Cardiac muscle cell (in vitro differentiated cells and primary cell): ENCODE measurements at places on chromosomes 13 and 19. TPM values are rescaled to one million over a fixed set of nuclear protein-coding genes. Genes with fewer than 3 reads are reported as not detected.
A peak's percentile ranks its signal among the peaks of the same experiment; 100 is the strongest.

DNA sequence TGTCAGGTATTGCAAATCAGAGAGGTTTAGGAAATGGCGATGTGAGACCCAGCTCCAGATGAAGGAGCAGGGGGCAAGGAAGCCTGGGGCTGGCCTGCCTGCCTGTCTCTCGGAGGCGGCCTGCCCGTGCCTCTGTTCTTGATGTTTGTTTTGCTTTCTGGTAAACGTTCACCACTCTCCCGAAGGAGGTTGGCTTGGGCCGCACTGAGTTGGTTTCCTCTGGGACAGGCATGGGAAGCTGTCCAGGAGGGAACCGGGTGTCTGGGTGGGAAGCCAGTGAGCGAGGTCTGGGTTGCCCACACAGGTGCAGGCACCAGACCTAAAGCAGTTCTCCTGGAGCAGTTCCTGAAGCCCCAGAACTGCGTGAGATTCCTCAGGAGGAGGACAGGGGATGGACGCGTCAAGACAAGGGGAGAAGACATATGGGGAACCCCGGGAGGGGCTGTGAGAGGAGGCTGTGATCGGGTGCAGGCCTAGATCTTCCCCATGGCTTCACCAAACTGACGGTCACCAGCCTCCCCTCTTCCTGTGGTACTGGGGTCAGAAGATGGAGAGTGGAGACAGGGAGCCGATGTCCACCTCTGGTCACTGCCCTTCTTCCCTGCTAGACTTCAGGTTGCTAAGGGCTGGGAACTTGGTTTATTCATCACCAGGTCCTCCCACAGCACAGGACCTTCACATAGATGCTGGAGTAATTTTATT, 15.2 kb downstream of the COL4A2 start:
- no peak for DNase-seq

The PROZ gene
- total RNA-seq: not detected in 2 replicates

The ZNF132 gene
- not detected in 2 replicates for total RNA-seq

The TMEM238 gene
- 0.27 and 0.35 TPM in 2 replicates for total RNA-seq

DNA sequence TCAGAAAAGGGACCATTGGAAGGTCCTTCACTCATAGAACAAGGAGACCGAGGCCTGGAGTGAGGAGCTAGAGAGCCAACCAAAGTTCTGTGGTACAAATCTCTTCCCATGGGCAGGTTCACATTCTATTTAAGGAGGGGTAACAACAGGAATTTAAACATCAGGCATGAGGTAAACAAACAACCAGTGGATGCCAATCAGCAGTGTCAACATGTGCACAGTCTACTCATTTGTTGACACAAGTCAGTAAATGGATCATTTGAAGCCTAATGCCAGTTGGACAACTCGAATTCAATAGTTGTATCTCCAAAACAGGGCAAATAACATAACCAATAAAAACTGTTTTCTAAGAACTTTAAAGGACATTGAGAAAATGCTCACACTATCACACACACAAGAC, 6.3 kb upstream of the DOCK9 start:
- DNase-seq: no peak

GRCh38 chr13:112759827-112760226, 70.0 kb downstream of the ATP11A start:
- no peak for DNase-seq

The KLK15 gene
- not detected in 2 replicates for total RNA-seq

The SIGLEC9 gene
- total RNA-seq: not detected in 2 replicates

- DNase-seq: no peak
These were observed 77.2 kb upstream of the SLC10A2 start for GRCh38 chr13:103143432-103143831.

DNA sequence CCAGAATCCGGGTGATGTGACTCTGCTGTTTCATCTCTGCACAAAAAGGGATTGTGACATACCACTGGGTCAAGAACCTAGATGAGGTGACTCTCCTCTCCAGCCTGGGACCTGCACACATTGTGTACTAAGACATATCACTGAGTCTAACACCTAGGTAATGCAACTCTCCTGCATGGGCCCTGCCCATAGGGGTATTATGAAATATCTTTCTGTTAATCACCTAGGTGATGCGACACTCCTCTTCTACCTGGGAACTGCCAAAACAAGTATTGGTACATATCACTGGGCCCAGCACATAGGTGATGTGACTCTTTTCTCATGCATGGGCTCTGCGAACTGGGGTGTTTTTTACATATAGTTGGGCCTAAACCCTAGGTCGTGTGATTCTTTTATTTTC, 35.5 kb upstream of the ZNF254 start:
- no peak for DNase-seq

DNA sequence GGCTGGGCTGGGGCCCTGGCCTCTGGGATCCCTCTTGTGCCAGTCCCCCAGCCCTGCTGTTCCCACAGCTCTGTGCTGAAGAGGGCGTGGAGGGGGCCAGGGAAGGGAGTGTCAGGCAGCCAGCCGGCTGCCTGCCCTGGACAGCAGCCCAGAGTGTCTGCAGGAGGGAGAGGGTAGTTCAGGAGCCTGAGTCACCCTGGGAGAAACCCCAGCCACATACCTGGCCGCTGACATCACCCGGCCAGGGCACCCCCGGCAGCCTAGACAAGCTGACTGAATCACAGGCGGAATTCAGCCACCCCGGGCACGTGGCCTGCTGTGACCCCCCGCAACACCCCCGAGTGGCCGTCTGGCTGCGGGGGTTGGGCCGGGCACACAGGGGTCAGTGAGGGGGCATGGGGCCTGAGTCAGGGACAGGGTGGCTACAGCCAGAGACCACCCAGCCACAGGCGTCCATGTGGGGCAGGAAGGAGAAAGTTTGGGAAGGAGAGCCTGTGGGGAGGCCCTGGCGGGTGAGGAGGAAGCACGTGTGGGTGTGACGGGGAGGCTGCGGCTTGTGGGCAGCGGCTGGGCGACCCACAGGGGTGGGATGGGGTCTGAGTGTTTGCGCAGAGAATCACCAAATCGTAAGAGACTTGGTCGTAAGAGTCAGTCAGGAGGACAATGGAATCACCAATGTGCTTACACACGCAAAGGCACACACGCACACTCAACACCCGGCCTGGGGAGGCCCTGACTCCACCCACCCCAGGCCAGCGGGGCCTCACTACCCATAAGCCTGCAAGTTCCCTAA, 11.9 kb upstream of the FOSB start:
- DNase-seq: peak; percentile 87

- DNase-seq: no peak
These were observed 18.7 kb downstream of the MTMR6 start for GRCh38 chr13:25268561-25268960.

- no peak for DNase-seq
These were observed 1436.4 kb downstream of the UQCRFS1 start for GRCh38 chr19:27776524-27776923.

The NLRP7 gene
- 1.4 and 1.8 TPM in 2 replicates for total RNA-seq

DNA sequence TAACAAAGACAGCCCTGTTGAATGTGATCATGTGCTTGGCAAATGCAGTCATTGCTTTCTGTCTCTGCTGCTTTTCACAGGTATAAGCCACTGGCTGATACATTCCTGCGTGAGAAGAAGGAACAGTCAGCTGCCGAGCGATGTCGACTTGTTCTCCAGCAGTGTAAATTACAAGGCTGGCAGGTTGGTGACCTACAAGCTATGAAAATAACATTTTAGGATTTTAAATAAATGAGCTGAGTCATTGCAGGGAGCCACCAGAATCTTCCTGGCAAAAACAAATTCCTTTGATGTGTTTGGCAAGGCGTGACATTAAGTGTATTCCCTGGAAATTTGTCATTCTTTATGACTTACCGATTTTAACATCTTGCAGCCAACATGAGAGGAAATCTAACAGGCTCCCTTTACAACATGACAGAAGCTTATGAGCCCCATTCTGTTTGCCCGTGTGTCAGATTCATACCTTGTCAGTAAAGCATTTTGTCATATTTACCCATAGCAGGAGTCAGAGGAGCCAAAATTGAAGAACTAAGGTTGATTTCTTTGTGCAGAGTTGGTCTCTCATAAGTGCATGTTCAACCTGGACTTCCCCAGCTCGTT, 471.4 kb downstream of the MYO16 start:
- DNase-seq: no peak

The CADM4 gene
- total RNA-seq: 40.5 and 59.6 TPM in 2 replicates

- DNase-seq: no peak
These were observed 56.2 kb upstream of the GPR183 start for GRCh38 chr13:99363391-99363790.

The ALDH16A1 gene
- total RNA-seq: 46.4 and 54.3 TPM in 2 replicates

DNA sequence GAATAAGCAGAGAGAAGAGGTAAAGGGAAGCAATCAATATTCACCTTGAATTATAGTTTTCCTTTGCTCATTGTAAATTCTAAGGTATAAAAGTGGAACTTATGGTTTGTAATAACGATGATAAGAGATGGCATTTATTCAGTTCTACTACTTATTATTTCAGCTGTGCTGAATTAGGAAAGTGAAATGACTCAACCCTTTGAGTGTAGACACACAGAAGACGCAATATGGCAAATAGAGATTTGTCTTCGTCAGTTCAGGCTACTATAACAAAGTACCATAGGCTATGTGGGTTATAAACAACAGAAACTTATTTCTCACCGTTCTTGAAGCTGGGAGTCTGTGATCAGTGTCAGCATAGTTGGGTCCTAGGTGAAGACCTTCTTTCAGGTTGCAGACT, 713.0 kb upstream of the PCDH9 start:
- DNase-seq: no peak

- DNase-seq: peak; percentile 59
These were observed 229.7 kb downstream of the KCNRG start for GRCh38 chr13:50244713-50245574.

DNA sequence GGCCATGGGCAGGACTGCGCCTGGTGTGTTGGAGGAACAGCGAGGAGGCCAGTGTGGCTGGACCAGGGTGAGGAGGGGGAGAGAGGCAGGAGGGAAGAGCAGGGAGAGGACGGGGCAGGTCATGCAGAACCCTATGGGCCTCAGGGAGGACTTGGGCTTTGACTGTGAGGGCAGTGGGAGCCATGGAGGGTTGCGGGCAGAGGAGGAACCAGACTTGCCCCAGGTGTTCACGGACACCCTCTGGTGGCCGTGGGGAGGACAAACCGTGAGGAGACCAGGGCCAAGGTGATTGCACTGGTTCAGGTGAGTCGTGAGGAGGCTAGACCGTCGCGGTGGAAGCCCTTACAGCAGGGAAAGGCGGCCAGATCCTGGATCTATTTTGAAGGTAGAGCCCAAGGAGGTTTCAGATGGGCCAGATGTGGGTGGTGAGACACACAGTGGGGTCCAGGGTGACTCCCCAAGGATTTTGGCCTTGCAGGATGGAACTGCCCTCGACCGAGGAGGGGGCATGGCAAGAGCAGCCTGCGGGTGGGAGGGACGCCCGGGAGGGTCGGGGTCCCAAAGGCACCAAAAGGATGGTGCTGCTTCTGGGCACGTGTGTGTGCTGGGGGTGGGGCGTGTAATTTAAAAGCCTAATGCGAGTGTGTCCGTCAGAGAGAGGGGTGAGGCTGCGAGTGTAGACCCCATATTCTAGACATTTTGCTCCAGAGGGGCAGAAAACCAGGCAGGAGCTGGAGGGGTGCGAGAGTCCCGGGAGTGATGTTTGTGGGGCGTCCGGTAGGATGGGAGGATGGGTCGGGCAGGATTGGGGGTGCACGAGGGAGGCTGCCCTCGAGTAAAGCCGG, 2.7 kb upstream of the REXO1 start:
- no peak for DNase-seq

- DNase-seq: peak; percentile 45
These were observed 123.8 kb upstream of the IRS2 start for GRCh38 chr13:109910194-109910593.

- no peak for DNase-seq
These were observed 142.3 kb downstream of the STOML3 start for GRCh38 chr13:38848360-38848759.

- DNase-seq: peak; percentile 85
These were observed 41.6 kb upstream of the ZNF730 start for GRCh38 chr19:23075031-23075733.

The CSNK1A1L gene
- total RNA-seq: not detected in 2 replicates

DNA sequence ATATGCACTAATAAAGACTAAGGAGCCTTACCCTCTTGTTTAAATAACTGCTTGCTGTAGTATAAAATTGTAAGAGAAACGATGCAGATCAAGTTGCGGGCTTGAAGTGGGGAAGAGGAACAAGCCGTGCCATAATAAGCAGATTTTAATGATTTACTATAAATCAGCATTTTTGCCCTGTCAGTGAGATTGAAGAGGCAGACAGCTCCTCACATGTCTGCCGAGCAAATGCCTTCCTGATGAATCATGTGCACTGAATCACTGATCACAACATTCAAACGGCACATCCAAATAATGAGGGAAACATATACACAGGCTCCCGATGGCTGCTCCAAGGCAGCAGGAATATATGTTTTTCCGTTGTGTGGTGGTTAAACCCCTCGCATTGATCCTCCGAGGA, 282.9 kb downstream of the TSHZ3 start:
- no peak for DNase-seq

DNA sequence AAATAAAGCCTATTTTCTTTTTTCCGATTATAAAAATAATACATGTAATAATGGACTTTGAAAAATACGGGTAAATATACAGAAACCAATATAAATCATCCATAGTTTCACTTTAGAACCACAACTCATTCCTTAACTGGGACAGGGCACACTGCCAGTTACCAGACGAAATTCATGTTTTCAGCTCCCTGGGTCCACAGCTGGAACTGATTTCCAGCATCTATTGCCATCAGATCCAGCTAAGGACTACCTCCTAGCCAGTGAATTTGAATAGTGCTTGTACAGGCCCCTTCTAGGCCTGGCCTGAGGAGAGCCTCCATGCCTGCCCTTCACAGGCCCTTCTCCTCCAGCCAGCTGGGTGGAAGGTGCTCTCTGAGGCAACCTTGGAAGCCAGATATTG, 30.0 kb upstream of the ATP12A start:
- no peak for DNase-seq

- DNase-seq: no peak
These were observed 101.2 kb downstream of the WASF3 start for GRCh38 chr13:26658448-26659385.

DNA sequence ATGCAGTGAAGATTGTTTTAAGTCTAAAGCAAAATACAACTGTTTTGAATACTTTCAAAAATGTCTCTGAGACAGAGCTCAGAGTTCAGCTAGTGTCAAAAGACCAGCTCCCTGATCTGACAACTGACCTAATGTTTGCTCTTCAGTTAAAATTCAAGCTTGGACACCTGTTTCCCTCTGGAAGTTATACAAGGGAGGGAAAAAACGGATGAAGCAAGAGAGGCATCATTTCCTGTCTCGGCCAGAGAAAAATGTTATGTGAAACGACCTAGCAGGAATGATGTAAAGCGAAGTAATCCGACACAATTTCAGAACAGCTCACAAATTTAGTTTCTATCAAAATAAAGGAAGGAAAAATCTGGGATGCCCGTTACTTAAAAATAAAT, 59.4 kb downstream of the ZAR1L start:
- no peak for DNase-seq
